Right renal cortex interstitium (tissue), 3 donors: ENCODE measurements at places on chromosomes 7 and 10. TPM values are rescaled to one million over a fixed set of nuclear protein-coding genes. Genes with fewer than 3 reads are reported as not detected.

Gene GOLGA7B
- polyA plus RNA-seq, result 0.42 TPM

Gene PDE6C
- 0.28 TPM for polyA plus RNA-seq

Gene HOXA6
- 24.4 TPM for polyA plus RNA-seq

- DNase-seq, result no peak
These were observed 60.1 kb upstream of the ADRB1 start for GRCh38 chr10:113983552-113983951.

GRCh38 chr7:12884033-12884432 lies 196.6 kb downstream of the ARL4A start:
- DNase-seq, result no peak

DNA sequence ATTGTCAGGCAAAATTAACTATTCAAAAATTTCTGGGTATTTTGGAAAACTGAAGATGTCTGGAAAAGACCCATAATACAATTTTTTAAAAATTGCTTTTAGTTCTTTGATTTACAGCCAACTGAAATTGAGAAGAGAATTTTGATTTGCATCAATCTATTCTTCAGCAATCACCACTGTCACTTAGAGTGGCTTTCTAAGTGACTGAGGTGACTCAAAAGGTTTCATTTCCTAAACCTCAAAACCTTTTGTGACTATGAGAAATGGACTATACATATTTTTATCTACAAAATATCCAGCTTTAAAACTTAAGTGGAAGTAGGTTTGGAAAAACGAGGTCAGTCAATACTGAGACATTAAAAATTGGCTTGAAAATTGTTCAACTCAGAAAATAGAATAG lies 60.0 kb downstream of the ENO4 start:
- no peak for DNase-seq

DNA sequence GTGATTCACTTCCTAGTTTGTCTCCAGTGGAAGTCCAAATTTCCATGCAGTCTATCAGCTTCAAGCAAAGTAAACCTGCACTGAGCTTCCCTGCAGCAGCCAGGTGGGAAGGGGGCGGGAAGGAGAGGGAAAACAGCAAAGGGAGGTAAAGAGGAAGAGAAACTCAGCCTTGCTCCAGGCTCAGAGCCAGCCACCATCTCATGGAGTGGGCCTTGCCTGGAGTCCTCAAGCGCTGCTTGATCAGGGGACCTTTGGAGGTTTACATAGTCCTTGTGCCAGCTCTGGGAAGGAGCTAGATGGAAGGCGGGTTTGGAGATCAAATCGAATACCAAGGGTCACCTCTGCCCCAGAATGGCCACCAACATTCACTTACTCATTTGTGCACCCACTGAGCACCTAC lies 7.4 kb downstream of the CRTAC1 start:
- no peak for DNase-seq

GRCh38 chr7:84025332-84025927 lies 169.2 kb downstream of the SEMA3A start:
- peak; percentile 47 for DNase-seq

Gene C10orf67
- 1.9 TPM for polyA plus RNA-seq

Gene MMS19
- 84.4 TPM for polyA plus RNA-seq

DNA sequence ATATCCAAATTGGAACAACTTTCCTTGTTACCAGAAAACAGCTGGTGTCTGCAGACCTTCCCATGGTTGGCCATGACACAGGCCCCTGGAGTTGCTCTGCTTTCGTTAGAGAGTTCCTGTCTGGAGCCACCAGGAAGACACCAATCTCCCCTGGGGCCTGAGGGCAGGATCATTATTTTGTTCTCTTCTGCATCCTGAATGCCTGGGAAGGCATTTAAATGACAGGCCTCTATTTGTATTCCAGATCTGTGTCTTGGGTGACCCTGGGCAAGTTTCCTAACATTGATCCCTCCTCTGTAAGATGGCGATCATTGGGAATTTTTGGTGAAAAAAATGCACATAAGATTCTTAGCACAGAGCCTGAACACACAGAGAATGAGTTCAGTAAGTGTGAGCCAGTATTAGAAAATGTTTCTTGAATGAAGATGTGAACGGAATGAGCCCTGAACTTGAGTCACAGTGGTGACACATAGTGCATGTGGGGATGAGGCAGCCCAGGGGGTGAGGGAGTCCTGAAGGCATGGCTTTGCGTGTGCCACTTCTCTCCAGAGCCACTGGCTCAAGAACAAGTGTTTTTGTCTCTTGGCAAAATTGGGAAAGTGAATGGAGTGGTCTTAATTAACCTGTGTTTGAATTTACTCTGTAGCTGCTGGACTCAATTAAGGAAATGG lies 28.4 kb downstream of the BMPER start:
- no peak for DNase-seq

GRCh38 chr7:17758008-17758407 lies 182.3 kb downstream of the SNX13 start:
- DNase-seq, result no peak

DNA sequence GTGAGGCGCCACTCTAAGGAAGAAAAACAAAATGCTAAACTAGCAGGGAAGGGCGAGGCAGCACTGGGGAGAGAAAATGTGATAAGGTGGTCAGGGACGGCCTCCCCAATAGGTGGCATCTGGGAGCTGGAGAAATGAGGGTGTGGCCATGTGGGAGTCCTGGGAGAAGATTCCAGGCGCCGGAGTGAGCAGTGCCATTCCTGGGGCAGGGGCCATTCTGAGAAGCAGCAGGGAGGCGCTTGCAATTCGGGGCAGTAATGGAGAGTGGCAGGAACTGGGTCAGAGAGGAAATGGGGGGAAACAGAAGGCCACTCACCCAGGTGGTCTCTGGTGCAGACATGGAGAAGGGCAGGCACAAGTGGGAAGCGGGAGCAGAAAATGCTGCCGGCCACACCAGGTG lies 61.8 kb upstream of the LRRC18 start:
- DNase-seq, result no peak

DNA sequence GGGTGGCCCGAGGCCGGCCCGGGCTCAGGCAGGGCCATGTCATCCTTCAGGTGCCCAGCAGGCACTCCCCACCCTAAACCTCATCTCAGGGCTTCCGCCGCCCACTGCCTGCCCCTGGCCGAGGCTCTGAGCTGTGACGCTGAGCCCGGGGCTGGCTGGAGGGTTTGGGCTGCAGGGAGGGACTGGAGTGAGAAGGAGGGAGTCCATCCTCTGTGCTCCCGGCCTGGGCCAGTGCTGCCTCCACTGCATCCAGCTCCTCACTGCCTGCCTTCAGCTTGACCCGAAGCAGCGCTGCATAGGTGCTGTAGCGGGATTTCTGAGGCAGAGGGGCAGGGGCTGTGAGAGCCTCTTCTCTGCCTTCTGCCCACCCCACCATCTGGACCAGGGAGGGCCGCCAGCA lies 7.6 kb downstream of the NFKB2 start:
- no peak for DNase-seq

Gene BAMBI
- 51.1 TPM for polyA plus RNA-seq
